ENCODE measurements at places on chromosomes 5 and 9.

GRCh38 chr9:76603448-76603895, 144.5 kb downstream of the GCNT1 start:
- DNase-seq = no peak

- DNase-seq = no peak
Measured at GRCh38 chr5:84382363-84383295, 2.1 kb downstream of the EDIL3 start.

GRCh38 chr5:143065185-143065965, 295.2 kb downstream of the ARHGAP26 start:
- no peak for DNase-seq

DNA sequence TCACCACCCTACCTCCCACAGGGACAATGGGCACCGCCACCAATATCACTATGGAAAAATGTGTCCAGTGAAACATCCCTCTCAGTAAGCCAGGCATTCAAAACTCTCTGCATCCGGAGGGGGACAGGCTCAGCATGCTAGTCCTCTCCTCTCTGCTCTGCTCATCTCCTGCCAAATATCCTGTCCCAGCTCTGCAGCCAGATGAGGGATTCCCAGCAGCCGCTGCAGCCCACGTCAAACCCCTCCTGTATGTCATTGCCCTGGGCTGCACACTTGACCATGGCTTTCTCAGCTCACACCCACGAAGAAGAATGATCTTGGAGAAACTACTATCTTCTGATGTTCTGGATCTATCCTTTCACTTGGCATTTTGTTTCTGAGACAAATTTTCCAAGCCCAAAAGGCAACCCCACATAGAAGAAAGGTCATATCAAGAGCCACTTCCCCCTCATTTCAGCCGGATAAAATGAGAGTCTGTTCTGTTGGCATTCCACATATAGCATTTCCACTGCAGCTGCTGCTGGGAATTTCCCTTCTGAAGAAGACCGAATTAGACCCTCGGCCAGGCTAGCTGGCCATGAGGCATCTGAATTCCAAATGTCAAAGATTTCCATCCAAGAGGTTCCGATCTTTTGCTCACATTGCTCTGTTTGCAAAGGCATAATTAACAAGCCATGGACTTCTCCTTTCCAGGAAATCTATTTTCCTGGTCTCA, 338.0 kb downstream of the ACTL7B start:
- no peak for DNase-seq

GRCh38 chr9:111005746-111006470, 32.4 kb downstream of the LPAR1 start:
- DNase-seq = no peak

DNA sequence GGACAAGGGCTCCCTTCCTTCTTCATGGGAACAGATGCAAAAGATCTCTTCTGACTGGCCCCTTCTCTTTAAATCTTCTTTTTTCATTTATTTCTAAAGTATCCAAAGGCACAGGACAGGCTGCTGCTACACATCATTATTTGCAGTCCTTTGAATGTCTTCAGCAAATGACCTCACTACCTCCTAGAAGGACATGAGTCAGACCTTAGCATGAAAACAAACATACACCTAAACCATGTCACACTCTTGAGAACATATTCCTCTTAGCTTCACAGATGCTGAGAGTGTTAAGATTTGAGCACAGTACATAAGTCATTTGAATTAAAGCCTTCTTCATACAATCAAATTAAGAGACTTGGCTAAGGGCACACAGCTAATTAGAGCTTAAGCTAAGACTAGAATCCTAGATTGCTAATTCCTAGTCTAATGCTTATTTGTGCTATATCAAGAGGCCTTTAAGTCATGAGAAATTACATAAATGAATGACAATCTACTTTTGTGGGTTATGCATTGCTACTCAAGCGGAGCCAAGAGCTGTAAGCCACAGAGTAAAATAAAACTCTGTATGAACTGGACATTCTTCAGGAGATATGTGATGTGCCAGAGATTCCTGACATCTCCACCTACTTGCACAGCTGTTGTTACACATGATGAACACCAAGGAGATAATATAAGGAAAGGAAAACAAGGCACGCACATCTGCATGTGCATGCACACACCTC, 109.1 kb upstream of the PTGER4 start:
- DNase-seq = no peak

DNA sequence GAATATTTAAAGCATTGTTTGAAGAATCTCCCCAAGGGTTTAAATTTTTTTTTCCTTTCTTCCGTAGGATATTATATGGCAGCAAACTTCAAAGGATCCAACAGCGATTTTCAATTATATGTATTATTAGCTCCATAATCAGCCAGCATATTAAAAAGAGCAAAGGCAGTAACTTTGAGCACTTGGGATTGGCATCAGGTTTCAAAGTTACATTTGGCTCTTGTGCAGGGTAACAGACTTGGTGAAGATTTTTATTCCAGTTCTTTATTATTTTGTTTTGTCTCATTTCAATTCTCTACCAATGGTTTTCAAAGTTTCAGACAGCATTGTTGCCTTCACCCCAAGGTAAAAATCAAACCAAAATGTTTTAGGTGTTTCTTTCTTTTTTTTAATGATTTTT, 116.7 kb upstream of the ZNF366 start:
- DNase-seq = no peak

- DNase-seq = no peak
Measured at GRCh38 chr5:171367424-171368370, 20.0 kb upstream of the NPM1 start.

DNA sequence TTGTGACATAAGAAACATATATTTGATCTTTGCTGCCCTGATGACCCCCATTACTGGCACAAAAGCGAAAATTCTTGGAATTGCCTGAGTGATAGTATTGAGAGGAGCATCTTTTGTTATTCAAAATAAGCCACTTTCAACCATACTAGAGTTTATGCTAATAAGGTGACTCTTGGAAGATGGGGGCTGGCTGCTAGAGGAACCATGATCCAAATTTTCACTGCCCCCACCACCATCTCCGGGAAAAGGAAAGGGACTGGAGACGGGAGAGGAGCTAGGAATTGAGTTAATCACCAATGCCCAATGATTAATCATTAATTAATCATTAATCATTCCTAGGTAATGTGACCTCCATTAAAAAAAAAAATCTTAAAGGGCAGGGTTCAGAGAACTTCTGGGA, 25.6 kb downstream of the FBXW11 start:
- DNase-seq = no peak

DNA sequence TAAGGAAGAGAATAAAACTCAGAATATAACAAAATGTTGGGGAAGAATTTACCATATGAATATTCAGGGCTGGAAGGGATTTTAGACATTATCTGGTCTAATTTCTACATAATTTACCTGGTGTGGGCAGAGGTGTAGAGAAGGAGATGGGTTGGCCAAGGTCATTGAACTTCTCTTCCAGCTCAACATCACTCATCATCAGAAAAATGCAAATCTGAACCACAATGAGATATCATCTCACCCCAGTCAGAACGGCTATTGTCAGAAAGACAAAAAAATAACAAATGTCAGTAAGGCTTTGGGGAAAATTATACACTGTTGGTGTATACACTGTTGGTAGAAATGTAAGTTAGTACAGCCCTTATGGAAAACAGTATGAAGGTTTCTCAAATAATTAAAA, 121.7 kb downstream of the PTTG1 start:
- DNase-seq = no peak

DNA sequence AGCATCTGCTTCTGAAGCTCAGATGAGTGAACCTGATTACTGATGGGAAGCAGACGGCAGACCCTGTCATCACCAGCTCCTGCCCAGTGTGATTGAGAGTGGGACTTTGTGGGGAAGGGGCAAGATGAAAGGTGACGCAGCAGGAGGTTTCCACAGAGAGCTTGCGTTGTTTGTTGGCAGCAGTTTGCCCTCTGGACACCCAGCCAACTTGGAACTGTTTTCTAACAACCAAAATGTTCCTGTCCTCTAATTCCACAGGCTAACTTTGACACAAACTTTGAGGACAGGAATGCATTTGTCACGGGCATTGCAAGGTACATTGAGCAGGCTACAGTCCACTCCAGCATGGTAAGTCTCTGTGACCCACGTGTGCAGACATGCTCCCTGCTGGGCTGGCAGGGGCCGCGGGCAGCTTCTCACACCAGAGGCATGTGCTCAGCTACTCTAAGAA, 20.9 kb downstream of the CYFIP2 start:
- DNase-seq = no peak

DNA sequence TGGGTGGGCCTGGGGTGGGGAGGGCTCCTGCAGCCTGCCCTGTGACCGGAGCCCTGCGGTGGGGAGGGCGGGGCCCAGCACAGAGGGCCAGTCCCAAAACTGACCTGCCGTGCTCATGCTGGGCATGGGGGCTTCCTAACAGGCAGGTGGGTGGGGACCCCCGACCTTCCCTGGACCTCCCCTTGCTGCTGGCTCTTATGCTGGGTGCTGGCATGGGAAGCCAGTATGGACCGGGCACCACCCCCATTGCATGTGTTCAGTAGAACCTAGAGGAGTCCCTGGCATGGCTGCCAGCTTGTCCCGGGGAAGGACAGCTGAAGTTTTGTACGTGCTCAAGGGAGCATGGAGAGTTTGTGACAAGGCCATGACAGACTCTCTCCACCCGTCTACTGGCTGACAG, 37.1 kb downstream of the WNK2 start:
- no peak for DNase-seq

DNA sequence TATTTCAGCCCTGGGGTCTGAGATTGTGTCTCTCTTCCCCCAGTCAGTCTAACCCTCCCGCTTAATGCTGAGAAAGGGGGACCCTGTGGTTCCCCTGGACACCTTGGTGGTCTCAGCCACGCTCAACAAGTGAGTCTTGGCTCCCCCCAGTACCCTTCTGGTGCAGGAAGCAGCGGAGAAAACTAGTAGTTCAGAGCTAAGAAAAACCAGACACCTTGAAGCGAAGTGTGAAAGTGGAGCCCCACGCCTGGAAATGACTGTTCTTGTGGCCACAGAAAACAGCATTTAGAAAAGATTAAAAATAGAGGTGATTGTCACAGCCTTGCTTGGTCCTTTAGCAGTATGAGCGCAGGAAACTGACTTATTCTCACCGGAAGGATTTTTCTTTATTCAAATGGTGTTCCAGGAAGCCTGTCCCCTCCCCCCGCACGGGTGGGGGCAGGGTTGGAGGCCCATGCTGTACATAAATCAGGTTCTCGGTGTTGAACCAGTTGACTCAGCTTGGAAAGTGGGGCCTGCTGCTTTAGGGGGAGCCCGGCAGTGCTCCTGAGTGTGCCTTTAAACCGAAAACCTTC, 8.1 kb downstream of the ARPC5L start:
- DNase-seq = peak; percentile 81

DNA sequence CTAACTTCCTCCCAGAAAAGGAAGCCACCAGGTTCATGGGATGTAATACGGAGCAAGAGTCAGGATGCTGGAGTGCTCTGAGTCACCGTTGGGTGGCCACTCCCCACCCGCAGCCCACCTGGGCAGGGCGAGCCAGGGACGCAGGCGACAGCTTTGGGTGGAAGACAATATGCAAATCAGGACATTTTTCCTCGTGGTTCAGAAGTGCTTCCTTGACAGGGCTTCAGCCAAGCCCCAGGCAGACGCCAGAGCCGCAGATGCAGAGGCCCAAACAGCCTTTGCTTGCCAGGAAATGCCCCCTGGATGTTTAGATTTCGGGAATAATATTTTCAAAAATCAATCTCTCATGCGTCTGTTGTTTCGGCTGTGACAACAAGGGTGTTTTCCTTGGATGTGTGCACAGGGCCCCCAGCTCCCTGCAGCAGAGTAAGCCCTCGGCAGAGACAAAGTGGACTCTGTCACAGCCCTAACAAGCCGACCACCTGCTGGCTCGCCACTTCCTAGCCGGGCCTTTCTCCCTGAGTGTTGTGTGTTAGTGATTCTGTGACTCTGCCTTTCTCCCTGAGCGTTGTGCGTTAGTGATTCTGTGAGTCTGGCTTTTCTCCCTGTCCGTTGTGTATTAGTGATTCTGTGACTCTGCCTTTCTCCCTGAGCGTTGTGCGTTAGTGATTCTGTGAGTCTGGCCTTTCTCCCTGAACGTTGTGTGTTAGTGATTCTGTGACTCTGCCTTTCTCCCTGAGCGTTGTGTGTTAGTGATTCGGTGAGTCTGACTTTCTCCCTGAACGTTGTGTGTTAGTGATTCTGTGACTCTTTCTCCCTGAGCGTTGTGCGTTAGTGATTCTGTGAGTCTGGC, 11.8 kb upstream of the SLC9A3 start:
- DNase-seq = no peak

All from stimulated activated CD8-positive, alpha-beta memory T cell treated with anti-CD3 and anti-CD28 coated beads, Interleukin-4, amount 100 ng/mL, for 4 hours (primary cell).